ENCODE measurements at places on chromosomes 6 and 20.

GRCh38 chr6:16671302-16672289, 89.7 kb downstream of the ATXN1 start:
- DNase-seq: no peak
- peaks cover 34% of the 10 kb centered on the region for H3K4me1 ChIP-seq
- H3K36me3 ChIP-seq: no peaks in the 10 kb centered on the region
- no peaks in the 10 kb centered on the region for H3K27me3 ChIP-seq

- no peak overlapping the region for H3K4me3 ChIP-seq
- peak overlapping the region; percentile 78 for H3K27ac ChIP-seq
- DNase-seq: no peak
- H3K27me3 ChIP-seq: no peaks in the 10 kb centered on the region
Observed at GRCh38 chr20:53656293-53657202, 62.9 kb upstream of the ZNF217 start.

- H3K4me1 ChIP-seq: no peaks in the 10 kb centered on the region
- no peaks in the 10 kb centered on the region for H3K36me3 ChIP-seq
- no peak overlapping the region for H3K4me3 ChIP-seq
- no peak for DNase-seq
- no peak overlapping the region for H3K27ac ChIP-seq
Observed at GRCh38 chr6:110645685-110646418, 169.4 kb downstream of the CDK19 start.

- peak overlapping the region; percentile 17 for H3K27ac ChIP-seq
- no peaks in the 10 kb centered on the region for H3K27me3 ChIP-seq
- no peaks in the 10 kb centered on the region for H3K4me1 ChIP-seq
- no peak for DNase-seq
- no peak overlapping the region for H3K4me3 ChIP-seq
- no peaks in the 10 kb centered on the region for H3K36me3 ChIP-seq
Observed at GRCh38 chr6:13811627-13812358, 2.6 kb downstream of the MCUR1 start.

- H3K36me3 ChIP-seq: peaks cover 33% of the 10 kb centered on the region
- no peaks in the 10 kb centered on the region for H3K4me1 ChIP-seq
- no peak for DNase-seq
- H3K27ac ChIP-seq: no peak overlapping the region
Observed at GRCh38 chr6:30195951-30196350, 17.3 kb downstream of the TRIM26 start.
